ENCODE measurements at places on chromosomes 7 and 10.

GRCh38 chr10:43408331-43408709 is 666 bp downstream of the HNRNPF start:
- DNase-seq, result no peak

GRCh38 chr7:79495544-79496272 is 42.2 kb upstream of the MAGI2 start:
- no peak for DNase-seq

GRCh38 chr10:111972109-111972508 is 211.5 kb downstream of the GPAM start:
- no peak for DNase-seq

- DNase-seq, result no peak
Observed at GRCh38 chr10:132066186-132066585, 440 bp downstream of the JAKMIP3 start.

DNA sequence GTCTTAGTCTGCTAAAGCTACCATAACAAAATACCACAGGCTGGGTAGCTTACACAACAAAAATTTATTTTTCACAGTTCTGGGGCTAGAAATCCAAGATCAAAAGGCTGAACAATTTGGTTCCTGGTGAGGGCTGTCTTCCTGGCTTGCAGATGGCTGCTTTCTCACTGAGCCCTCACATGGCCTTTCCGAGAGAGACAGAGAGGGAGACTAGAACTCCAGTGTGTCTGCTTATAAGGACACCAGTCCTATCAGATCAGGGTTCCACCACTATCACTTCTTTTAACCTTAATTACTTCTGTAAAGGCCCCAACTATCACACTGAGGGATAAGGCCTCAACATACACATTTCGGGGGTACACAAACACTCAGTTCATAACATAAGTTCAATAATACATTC is 527.4 kb upstream of the VSTM2A start:
- DNase-seq, result no peak

DNA sequence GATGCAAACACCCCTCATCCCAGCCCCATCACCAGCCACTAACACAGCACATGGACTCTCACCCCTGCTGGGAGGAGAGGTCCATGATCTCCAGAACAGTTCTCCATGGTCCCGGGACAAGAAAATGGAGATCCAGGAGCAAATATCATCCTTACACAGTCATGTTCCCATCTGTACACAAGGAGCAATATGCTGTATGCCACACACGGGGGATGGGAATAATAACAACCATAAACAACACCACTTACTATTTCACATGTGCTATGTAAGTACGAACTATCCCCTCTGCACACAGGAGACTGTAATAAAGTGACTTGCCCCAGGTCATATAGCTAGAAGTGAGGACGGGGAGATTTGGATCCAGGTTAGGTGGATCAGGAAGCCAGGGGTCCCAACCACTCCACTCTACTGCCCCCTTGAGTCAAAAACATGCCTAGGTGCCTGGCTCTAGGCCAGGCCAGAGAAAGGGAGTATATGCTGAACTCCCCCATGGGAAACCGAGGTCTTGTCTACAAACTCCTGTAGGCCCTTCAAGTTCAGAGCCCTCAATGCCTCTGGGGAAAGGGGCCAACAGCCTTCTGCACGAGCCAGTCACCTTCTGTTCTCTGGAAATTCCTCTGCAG is 34.1 kb downstream of the LRRC20 start:
- no peak for DNase-seq

DNA sequence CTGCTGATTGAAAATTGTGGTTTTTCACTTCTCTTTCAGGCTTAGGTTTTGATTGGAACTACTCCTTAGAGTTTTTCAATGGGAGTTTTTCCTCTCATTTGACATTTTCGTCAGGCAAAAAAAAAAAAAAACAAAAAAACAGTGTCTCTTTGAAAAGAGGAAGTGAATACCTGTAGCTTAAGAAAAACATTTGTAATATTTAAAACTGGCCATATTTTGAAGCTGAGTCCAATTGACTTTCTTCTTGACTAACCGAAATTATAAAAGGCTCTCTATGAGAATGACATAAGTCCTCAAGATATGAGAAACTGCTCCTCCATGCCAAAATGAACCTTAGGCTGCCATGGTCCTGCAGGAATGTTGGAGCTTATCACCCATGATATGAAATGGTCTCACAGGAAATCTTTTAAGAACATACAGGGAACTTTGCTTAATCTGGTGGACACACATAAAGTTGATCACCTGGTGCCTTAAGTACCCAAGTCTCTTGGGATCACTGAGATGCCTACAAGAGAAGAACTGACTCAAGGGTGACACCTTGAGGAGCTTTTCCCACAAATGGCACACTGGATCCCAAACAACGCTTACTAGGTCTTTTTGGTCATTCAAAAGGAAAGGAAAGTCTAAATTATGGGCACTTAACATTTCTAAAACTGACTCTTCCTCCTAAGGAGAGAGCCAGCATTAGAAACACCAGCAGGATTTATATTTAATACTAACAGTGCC is 263.4 kb downstream of the CDC14C start:
- no peak for DNase-seq

DNA sequence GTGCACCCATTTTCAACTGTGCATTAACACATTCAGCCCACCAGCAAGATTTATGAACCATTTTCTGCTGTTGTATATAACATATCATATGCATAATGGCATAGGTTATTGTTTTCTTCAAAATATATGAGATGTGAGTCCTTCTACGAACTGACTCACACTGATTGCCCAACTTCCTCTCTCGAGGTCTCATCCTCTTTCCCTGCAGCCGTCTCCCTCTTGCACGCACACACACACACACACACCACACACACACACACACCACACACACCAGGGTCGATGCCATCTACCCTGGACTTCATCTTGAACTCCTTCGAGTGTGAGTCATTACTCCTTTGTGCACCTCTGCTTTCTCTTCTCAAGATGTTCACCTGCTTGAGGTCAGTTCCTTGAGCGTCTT is 36.7 kb downstream of the EGFR start:
- no peak for DNase-seq
